NCI-H2081 (cell line): ENCODE measurements at places on chromosomes 3 and 15.
A peak's percentile ranks its signal among the peaks of the same experiment; 100 is the strongest.

GRCh38 chr3:161905520-161906132 is 409.0 kb downstream of the OTOL1 start:
- no peak for DNase-seq

DNA sequence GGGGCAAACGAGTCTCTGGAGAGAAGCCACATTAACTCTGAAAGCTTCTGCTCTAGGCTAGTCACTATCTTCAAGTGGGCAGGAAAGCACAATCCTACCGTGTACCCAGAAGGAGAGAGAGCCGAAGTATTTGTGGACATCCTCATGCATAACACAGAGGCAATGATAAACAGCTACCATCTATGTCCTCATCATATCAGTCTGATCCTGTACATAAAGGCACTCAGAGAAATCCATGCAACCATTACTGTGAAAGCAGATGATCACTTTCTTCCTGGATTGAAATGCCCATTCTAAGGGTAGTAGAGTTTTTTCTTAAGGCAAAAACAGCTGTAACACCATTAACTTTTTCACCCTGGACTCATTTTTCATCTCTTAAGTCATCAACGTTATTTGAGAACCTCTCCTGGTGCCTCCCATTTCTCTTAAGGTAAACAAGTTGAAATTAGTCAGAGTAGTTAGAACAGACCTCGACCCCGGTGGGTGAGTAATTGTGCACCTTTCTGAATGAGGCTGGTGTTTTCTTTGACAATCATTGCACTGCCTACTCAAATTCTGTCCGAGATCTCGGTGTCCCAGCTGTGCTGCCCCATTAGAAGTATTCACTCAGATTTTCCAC is 327.4 kb downstream of the SHQ1 start:
- DNase-seq = peak; percentile 30

- DNase-seq = no peak
These were observed 90.0 kb downstream of the ANO10 start for GRCh38 chr3:43531835-43532234.

- no peak for DNase-seq
These were observed 13.2 kb upstream of the SCAMP5 start for GRCh38 chr15:74982183-74982582.

GRCh38 chr15:52097180-52097579 is 15.4 kb downstream of the BCL2L10 start:
- no peak for DNase-seq

DNA sequence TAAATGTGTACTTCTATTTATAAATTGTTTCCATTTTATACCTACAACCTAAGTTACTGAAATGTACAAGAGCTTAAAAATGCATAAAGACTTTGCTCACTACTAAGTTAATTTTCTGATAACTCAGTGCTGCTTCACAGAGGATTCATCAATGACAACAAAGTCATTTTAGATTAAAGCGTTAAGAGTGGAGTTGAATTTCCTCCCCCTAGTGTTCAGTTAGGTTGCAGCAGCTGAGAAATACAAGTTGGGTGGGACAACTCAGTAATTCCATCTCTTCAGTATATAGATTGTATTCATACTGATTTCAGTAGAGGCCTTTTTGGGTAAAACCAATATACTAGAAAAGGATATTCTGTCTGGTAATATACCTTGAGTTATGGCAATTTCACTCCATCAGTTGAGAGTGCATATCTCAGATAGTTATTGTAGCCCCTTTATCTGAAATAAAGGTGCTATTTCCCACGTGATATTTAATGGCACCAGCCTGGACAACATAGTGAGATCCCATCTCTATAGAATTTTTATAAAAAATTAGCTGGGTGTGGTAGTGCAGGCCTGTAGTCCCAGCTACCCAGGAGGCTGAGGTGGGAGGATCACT is 6.9 kb upstream of the RPL35A start:
- DNase-seq = peak; percentile 55

DNA sequence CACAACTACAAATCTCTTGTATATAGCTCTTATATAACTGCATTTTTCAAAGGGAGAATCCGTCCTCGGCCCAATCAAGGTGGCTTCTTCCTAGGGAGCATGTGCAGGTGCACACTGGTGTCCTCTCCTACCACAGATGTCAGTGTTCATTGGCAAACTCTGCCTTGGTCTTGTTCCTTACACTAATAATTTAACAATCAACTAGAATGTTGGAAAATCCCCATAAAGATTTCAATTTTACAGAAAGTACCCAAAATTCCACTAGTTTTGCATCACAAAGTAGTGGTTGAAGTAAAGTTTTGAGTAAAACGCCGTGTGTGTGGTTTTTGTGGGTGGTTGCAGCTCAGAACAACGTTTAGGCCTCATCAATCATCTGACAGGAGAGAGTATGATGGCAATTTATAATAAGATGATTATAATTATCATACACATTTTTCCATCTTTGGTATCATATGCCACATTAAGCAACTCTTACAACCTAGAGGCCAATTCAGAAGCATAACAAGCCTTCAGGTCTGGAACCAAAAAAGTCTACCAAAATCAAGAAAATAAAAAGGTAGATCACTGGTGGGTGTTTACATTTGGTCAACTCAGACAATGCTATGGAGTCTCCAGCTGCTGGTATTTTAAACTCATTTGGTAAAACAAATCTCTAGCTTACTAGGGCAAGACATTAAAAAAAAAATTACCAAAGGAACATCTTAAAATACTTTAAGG is 128.9 kb upstream of the BHLHE40 start:
- DNase-seq = no peak

- no peak for DNase-seq
These were observed 131.0 kb downstream of the IL5RA start for GRCh38 chr3:2978977-2979732.

- no peak for DNase-seq
These were observed 33.8 kb downstream of the PDCD10 start for GRCh38 chr3:167700926-167701325.

DNA sequence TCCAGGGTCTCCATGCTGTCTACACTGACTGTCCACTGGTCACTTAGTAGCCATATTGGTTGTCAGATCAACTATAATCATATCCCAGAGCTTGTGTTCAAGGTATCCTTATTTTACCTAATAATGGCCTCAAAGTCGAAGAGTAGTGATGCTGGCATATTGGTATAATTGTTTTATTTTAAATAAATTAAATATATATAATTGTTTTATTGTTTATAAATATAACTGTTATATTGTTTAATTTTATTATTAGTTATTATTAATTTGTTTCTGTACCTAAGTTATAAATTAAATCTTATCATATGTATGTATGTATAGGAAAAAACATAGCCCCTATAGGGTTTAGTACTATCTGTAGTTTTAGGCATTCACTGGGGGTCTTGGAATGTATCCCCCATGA is 205.0 kb downstream of the FOXP1 start:
- no peak for DNase-seq
